ENCODE measurements at places on chromosomes 3 and 15.

DNA sequence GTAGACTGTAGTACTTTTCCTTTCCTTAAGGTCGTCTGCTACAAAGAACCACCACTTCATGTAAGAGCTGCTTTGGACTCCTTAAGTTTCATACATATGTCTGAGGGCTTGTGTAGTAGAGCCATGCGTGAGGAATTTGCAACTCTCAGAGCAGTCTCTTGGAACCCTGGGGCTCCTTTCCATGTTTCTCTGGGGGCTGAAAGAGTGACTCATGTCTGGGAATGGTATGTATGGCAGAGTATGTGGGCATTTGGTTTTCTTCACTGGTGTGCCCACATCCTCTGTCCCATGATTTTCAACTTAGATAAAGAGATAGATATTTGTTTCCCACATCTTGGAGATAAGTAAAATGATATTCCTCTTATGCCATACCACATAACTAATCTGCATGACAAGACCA lies 20.6 kb upstream of the RBM5 start:
- no peak for DNase-seq

DNA sequence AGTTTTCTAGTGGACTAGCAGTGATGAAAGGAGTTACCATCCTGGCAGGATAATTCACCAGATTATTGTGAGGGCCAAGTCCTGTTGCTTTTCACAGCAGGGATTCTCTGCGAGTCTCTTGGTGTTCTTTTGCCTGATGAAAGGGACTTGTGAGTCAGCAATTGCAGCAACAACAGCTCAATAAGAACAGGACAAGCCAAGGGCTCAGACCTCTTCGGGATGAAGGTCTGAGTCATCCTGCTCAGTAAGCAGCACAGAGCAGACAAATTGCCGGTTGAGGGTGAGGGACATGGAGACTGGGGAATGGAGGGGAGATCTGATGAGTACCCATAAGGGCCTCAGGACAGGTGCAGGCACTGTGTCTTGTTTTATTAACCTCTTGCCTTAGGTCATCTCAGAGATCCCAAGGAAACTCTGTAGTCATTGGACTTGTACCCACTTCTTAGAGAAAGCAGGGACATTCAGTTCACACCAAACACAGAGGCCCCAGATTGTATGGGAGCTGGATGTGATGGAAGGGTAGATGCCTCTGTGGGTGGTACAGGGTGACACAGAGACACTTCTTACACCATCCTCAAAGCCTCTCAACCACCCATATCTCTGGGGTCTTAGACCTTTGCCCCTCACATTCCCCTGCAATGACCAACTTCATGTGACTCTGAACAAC lies 173.8 kb upstream of the TLE3 start:
- no peak for DNase-seq

DNA sequence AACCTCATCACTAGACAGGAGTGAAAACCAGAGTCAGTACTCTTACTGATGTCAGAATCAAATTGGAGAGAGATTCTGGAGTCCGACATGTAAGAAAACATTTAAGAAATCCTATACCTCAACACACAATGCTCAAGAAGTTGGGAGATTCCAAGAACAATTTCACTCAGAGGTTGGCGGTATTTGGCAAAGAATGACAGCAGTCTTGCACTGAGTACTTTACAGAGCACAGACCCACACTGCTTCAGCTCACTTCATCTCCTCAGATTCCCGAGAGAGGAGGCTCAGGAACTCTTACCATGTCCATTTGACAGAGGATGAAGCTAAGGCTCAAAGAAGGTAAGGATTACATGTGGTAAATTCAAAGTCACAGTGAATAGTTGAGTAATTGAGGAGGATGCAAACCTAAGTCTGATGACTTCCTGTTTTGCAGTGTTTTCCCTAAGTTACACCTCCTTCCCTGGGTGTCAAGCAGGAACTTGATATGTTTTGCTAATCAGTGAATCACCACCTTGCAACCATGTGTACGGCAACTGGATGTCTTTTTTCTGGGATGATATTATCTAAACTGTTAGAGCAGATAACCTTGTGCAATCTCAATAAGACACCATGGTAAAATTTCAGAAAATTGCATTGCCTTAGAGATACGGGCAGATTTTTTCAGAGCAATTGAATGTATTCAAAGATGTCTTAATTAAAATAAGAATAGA lies 61.3 kb upstream of the MME start:
- no peak for DNase-seq

GRCh38 chr3:4754180-4755086 lies 224.8 kb upstream of the BHLHE40 start:
- DNase-seq: no peak

- peak; percentile 42 for DNase-seq
Measured at GRCh38 chr15:41881920-41882688, 11.7 kb downstream of the SPTBN5 start.

GRCh38 chr3:149199474-149199873 lies 22.2 kb downstream of the CP start:
- no peak for DNase-seq

DNA sequence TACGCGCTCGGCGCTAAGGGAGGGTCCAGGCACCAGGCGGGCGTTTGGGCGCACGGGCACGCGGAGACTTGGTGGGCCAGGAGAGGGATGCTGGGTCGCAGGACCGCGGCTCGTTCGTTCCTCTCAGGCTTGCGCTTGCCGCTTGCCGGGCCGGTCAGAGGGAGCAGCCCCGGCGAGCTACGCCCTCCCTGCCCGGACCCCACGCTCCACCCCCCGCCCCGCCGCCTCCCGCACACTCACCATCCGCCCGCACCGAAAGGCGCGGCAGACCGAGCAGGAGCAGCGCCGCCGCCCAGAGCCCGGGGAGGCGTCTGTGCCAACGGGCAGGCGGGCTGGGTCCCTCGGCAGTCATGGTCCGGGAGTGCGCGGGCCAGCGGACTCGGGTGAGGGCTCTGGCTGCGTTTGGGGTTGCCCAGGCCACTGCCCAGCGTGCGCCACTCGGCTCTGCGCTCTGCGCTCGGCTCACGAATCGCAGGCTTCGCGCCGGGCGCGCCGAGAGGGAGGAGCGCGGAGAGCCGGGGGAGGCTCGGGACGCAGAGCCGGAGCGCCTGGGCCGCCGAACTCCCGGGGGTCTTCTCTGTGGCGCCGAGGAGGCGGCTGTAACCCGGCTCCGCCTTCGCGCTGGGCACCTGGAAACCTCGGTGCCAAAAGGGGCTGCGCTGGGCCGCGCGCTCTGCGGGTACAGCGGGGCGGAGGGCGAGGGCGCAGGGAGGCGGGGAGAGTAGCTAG lies at the start of gene SUSD5:
Gene SUSD5, minus strand, starts transcription at position 365 of the 729 bp plus-strand sequence. Its CDS starts 13 bp downstream, at position 352.
- peak; percentile 50 for DNase-seq

DNA sequence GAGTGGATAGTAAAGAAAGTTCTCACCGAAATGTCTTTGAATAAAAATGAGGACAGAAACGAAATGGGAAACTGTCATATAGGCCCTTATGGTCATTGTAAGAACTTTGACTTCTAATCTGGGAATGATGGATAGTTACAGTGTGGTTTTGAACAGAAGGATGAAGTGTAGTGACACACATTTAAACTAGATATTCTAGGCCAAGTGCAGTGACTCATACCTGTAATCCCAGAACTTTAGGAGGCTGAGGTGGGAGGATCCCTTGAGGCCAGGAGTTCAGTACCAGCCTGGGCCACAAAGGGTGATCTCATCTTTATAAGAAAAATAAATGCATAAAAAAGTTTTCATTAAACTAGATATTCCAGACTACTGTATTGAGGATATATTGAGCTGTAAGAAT lies 452.8 kb downstream of the ROBO1 start:
- no peak for DNase-seq

- peak; percentile 59 for DNase-seq
Measured at GRCh38 chr15:63601026-63601703, 4.0 kb downstream of the FBXL22 start.

- peak; percentile 65 for DNase-seq
Measured at GRCh38 chr3:34260271-34261000, 462.0 kb downstream of the PDCD6IP start.

GRCh38 chr15:101710806-101711205 lies 13.5 kb downstream of the TARS3 start:
- no peak for DNase-seq

DNA sequence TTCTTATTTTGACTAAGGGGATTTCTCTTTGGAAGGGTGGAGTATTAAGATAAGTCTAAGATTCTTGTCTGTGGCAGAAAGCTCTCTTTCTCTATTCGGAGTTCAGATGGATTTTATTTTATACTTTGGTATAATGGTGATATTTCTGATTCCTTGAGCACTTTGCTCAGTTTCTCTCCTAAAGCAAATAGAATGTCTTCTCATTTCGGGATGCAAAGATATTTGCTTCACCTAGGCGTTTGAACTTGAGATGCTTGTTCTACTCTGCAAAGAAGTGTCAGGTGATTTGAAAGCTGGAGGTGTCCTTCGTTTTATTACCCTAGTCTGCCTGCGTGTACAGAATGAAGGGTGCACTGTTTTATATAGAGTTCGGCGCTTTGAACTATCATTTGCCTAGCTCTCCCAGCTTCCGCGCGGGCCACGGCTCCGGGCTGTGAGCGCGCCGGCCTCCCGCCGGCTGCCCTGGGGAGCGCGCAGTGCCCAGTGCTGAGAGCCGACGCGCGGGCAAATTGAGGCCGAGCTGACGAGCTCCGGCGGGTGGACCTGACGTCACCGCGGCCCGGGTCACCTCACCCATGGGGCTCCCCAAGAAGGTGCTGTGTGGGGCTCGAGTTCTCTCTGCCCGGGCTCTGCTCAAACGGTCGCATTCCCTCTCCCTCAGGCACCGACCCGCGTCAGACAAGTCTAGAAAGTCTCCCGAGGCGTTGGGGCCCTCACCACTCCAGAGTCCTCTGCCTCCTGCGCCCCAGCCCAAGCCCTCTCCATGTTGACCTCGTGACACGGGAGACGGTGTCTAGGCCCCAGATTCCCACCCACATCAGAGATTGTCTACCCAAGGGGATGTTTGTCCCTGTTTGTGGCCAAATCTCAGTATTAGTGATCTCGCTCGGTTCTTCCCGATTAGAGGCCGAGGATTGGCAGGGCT lies 7.5 kb downstream of the SOX2 start:
- no peak for DNase-seq

DNA sequence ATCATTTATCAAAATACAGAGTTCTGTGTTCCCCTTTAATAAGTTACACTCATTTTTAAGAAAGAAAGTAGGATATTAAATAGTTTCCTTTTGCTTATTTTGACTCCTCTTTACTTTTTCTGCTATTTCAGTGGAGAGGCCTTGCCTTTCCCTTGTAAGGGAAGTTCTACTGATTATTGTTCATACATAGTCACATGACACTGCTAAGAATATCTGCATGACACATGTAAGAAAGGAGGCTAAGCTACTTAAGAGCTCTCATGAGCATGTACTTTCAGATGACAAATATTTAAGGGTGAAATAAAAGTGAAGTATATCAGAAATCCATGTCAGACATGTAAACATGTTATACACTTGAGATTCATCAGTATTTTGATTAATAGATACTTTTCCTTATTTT lies 39.0 kb downstream of the MYRIP start:
- DNase-seq: no peak

GRCh38 chr3:42340466-42340865 lies 69.9 kb downstream of the LYZL4 start:
- DNase-seq: no peak

DNA sequence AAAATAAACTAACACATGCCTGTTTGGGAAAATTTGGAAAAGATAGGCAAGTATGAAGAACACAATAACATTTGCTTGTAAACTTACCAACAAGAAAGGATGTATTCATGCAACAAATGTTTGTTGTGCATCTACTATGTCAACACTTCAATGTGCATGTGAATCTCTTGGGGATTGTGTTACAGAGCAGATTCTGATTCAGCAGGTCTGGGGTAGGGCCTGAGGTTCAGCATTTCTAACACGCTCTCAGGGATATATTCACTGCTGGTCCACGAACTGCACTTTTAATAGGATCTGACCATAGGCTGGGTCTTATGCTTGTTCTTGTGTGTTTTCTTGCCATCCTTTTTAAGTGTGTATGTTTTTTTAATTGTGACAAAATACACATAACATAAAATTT lies 11.8 kb downstream of the GPD1L start:
- no peak for DNase-seq

- DNase-seq: no peak
Measured at GRCh38 chr15:32859251-32859650, 141.4 kb downstream of the GREM1 start.

DNA sequence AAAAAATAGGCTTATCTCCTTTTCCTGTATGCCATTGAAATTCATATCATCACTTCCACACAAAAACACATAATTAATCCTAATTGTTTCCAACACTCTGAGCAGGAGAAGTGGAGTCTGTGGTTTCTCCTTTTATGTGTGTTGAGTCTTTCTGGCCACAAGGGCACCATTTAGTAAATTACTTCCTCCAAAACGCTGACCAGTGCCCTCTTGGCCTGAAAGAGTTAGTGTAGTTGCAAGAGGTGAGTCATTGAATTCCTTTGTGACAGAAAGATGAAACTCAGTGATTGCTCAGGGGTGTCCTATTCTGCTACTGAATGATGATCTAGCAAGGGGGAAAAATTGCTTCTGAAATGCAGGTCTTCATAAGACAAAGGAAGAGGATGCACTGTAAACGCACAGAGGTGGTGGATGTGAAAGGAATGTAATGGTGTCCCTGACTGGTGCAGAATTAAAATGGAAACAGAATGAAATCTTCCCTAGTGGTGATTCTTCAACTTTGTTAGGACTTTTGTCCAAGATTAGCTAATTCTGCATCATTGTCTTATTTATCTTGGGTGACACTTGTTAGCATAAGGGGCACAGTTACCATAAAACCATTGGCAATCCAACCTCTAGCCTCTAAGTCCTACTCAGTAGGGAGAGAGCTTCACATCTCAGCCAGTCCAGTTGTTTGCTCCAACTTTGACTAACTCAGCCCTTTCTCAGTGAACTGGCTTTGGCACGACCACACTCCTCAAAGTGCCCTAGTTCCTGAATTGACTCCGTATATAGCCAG lies 208.4 kb upstream of the NANOGP8 start:
- DNase-seq: no peak

GRCh38 chr15:69958496-69959084 lies 139.1 kb downstream of the TLE3 start:
- no peak for DNase-seq

DNA sequence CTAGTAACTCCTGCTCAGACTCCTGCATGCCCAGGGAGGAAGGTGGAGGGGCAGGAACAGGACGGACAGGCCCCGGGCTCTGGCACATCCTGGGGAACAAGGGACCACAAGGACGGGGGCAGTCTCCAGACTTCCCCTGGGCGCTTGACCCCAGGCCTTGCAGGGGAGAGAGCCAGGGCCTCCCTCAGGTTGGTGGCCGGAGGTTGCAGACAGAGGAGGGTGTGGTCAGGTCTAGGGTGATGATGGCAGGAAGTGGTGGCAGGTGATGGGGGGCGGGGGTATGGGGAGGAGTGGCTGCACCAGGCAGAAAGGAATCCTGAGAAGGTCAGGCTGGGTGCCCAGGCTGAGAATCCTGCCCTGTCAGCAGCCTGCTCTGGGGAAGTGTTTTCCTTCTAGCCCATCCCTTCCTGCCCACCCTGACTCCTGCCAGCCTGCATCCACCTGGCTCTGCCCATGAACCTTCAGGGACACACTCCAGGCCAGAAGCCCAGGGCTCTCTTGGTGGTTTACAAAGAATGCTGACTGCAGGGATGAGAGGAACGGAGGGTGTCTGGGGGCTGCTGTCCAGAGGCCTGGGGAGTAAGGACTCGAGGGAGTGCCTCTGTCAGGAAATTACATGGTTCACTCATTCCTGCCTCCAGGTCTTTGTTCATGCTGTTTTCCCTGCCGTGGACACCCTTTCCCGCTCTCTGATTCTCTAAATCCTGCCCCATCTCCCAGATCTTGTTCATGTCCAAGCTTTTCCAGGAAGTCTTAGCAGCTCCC lies 15.8 kb downstream of the LOXL1 start:
- peak; percentile 22 for DNase-seq

- no peak for DNase-seq
Measured at GRCh38 chr3:197444793-197445379, 110.9 kb downstream of the BDH1 start.

All from femur (tissue), 1 donor.